ENCODE measurements at places on chromosomes 11 and 22.

DNA sequence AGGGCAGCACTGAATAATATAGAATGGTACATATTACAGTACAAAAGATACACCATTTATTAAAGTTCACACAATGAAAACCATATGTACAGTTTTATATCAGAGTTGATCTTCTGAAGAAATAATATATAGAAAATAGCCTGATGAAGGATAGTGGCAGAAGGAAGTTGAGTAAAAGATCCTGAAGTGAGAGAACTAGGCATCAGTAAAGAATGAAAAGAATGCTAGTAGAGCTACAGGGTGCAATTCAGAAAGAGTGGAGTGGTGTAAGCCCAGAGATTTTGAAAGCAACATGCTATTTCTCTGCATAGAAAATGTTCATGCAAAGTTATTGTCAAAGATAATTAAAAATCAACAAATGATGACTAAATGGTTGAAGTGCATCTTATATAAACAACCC, 1552.7 kb upstream of the TENM4 start:
- DNase-seq: no peak

DNA sequence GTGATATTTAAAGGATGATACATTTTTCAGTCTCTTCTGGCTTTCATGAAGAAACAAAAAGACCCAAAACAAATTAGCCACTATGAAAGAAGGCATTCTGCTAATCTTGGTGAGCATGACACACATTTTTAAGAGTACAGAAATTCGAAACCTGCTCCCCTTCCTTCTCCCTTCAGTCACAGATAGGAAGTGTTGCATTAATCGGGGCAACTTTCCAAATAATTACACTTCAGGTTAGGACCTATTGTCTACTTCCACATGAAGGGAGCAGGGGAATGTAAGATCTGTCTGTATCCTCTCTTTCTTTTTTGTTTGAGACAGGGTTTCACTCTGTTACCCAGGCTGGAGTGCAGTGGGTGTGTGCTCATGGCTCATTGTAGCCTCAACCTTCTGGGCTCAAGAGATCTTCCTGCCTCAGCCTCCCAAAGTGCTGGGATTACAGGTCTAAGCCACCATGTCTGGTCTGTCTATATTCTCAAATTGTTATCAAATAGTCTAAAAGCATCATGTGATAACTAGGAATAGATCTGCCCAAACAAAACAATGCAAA, 45.8 kb downstream of the NCAM1 start:
- DNase-seq: no peak

GRCh38 chr22:19533049-19533626, 8.9 kb upstream of the CLDN5 start:
- no peak for DNase-seq

- DNase-seq: no peak
Measured at GRCh38 chr11:16193897-16194381, 162.4 kb downstream of the SOX6 start.

GRCh38 chr11:1817000-1817399, 17.8 kb upstream of the SYT8 start:
- DNase-seq: no peak

DNA sequence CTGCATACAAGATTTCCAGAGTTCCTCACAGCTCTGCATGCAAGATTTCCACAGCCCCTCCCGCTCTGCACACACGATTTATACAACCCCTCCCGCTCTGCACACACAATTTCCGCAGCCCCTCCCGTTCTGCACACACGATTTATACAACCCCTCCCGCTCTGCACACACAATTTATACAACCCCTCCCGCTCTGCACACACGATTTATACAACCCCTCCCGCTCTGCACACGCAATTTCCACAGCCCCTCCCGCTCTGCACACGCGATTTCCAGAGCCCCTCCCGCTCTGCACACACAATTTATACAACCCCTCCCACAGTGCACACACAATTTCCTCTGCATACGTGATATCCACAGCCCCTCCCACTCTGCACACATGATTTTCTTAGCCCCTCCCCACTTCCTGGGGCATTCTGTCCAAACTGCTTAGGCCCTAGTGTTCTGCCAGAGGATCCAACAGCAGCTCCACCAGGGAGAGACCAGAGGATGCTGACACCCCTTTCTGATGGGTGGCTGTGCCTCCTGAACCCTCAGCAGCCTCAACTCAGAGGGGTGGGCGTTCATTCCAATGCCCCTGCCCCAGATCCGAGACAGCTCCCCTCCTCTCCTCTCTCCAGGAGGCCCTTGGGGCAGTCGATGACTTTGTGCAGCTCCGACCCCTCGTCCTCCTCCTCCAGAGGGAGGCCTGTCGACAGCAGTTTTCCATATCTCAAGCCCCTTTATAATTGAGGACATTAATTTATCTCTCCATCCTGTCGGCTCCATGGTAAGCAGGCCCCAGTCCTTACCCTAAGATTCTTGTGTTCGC, 671.7 kb downstream of the BRD1 start:
- DNase-seq: no peak

DNA sequence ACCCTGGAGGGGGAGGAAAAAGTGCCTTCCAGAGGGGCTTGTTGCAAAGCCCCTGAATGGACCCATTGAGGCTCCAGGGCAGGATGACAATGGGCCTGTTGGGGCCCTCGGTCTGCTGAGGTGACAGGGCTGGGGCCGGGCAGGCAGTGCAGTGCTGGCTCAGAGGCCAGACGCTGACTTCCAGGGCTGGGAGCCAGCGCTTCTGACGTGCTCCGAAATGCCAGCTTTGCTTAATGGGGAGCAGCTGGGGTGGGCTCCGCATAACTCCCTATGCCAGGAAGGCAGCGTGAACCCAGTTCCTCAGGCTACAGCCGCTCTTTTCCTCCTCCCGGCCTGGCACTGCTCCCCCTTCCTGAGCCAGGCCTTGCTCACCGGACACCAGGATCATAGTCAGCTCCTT, 17.7 kb downstream of the NAV2 start:
- no peak for DNase-seq

DNA sequence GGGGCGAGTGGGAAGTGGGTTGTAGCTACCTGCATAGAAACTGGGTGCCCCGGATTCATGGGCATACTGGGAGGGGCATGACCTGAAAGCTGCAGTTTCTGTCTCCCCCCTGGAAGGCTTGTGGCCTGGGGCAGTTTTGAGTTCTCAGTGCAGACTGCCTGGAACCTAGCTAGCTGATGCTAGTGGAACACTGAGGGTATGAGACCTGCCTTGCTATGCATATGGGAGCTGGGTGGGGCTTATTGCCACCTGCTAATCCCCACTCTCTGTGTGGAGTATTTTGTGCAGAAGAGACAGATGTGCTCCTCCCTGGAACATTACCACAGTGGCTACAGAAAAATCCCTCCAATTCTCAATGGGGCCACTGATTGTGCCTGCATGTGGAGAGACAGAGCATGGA, 11.7 kb upstream of the OR56B4 start:
- DNase-seq: no peak

GRCh38 chr11:94243571-94244515, 60.5 kb upstream of the IZUMO1R start:
- no peak for DNase-seq

DNA sequence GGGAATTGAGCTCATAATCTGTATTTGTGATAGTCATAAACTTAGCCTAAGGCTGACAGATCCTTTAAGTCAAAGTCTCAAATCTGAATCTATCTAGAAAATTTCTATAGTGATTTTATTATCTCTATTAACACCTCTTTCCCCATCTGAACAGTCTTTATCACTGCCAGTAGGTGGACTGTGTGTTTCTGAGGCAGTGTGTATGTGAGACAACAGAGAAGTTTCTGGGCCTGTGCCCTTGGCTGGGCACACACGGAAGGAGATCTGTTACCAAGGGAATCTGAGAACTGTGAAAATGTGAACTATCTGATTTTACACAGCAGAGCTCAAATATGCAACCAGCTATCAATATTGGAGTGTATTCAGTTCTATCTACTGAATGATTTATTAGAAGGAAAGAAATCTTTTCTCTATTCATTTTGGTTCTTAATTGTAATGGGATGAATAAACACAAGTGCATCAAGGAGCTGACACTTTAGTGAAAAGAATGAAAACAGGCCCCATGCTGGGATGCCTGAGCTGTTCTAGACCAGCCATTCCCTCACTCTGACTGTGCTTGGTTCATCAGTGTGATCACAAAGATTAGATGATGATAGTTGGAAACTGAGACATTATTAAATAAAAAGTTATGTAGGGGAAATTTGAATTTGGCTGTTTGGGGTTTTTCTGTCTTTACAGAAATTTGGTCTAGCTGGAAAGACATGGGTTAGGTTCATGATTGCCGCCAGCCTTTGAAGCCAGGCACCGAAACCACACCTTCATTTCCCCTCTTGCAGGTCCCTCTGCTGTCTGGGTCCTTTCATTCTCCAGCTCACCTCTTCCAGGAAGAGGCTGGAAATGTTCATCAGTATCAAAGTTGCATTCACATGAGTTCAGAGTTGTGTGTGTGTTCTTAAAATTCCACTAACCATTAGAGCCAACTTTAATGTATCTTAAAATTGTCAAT, 68.1 kb downstream of the LIF start:
- no peak for DNase-seq

DNA sequence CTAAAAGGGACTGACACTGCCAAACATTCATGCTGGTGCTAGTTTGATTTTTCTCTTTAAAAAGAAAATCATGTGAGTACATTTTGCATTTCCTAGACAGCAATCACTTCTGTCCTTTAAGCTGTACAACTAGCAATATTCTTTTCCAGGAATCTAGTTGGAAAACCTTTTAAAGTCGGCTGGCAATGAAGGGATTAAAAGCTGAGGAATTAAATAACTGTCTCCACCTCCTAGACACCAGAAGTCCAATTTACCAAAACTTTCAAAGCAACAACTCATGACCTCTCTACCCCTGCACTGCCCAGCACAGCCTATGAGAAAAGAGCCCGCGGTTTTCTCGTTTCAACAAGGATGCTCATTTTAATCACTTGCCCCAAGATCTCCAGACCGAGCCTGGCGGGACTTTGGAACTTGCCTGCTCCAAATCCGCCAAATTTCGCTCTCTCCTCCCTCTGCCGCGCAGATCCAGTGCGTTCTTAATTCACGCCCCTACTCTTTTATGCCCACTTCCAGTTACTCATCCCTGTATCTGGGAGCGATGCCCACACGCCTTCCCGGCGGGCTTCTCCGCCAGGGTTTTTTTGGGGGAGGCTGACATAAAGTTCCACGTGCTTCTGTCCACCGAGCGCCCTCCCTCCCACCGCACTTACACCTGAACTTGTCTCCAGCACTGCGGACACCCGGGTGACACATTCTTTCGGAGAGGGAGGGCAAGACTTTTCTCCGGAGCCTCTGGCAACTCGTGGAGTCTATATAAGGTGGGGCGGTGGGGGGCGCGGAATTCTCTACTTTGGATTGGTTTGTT, 2.5 kb downstream of the MPPED2 start:
- no peak for DNase-seq

GRCh38 chr22:23754980-23755636, 883 bp upstream of the VPREB3 start:
- DNase-seq: no peak

DNA sequence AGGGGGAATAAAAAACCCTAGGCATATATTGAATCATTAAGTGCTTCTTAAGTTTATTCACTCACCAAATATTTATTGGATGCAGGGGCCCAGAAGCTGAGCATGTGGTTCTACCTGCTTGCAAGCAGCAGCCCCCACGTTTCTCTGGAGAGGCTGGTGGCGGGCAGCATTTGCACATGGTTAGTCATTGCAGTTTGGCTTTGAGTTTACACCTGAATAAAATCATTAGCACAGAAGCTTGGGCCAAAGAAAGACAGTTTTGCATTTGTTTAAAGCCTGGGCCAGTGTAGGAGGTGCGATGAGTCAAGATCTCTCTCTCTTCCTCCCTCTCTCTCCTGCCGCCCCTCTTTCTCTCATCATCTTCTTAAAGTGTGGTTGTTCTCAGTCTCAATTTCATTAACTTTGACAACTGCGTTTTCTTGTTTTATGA, 72.6 kb downstream of the C22orf31 start:
- DNase-seq: no peak

DNA sequence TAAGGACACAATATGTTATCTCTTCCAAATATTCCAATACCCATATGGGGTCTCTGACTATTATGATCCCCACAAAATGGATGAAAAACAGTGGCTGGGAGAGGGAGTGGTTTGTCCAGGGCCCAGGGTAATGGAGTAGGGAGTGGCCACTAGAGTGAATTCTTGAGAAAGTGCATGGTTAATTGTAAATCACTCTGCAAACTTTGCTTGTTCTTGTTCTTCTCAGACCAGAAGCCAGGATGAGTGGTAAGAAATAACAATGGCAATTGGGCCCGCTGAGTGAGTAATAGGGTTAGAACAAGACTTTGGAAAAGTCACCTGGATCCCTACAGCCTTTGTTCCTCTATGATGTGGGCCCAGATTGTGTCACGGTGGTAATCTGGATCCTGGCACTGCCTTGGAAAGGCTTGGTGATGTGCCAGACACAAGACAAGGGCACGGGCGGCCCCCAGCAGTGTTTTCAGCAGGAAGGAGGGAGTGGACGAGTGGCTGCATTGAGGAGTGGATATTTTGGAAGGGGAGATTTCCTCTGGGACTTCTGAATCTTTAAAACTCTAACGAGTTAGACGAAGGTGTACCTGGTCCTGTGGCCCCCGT, 18.2 kb upstream of the KIRREL3 start:
- no peak for DNase-seq

DNA sequence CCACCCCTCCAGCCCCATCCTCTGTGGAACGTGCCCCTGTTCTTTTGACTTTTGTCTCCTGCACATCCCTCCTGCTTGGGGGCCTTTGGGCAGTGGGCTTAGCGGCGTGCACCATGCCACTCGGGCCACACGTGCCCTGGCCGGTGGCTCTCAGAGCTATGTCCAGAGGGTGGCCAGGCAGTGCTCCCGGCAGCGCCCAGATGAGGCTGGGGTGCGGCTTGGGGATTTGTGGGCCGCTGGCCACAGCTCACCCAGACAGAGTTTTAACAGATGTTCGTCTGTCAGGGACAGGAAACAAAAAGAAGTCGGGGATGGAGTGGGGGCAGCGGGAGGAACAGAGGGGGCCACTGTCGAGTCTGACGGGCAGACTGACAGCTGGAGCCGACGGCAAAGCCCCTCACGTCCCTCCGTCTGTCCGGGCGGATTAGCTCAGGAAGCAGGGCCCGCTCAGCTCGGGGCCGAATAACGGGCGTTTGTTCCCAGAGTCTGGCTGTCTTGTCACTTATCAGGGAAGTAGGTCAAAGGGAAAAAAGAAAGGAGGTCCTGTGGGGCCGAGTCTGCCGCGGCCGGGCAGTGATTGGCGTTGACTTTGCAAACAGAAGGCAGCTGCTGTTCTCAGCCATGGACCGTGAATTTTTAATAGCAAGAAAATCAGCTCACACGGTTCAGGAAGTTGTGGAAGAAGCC, 61.6 kb downstream of the LRP5 start:
- no peak for DNase-seq

DNA sequence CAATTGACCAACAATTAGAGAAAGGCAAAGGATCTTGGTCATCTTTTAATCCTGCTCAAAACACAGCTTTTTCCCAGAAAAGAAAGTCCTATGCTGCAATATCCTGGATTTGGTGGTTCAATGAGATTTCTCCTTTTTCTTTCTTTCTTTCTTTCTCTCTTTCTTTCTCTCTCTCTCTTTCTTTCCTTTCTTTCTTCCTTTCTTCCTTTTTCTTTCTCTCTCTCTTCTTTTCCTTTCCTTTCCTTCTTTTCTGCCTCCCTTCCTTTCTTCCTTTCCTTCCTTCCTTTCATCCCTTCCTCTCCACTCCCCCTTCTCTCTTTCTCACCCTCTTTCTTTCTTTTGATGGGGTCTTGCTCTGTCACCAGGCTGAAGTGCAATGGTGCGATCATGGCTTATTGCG, 31.7 kb upstream of the MSANTD2 start:
- no peak for DNase-seq
